ENCODE measurements at places on chromosomes 12 and 14. TPM values are rescaled to one million over a fixed set of nuclear protein-coding genes. Genes with fewer than 3 reads are reported as not detected.

The GZMB gene
- not detected for total RNA-seq

The RNASE7 gene
- 33.8 TPM for total RNA-seq

The GPR132 gene
- under 0.01 TPM for total RNA-seq

The CFL2 gene
- total RNA-seq, result 21.2 TPM

The SLC7A7 gene
- total RNA-seq, result 0.34 TPM

The PAPLN gene
- 3.1 TPM for total RNA-seq

The LRRIQ1 gene
- 1.4 TPM for total RNA-seq

The MMP19 gene
- 0.28 TPM for total RNA-seq

The BICDL1 gene
- 46.9 TPM for total RNA-seq

The PPFIA2 gene
- total RNA-seq, result not detected

The FANCM gene
- total RNA-seq, result 3.1 TPM

The C1S gene
- total RNA-seq, result 3.1 TPM

The CLEC4E gene
- total RNA-seq, result not detected

The PLEKHD1 gene
- 0.07 TPM for total RNA-seq

The MEG3 gene
- 41.4 TPM for total RNA-seq

The TSPAN9 gene
- 5.1 TPM for total RNA-seq

The TDP1 gene
- 19.5 TPM for total RNA-seq

The TSPAN31 gene
- total RNA-seq, result 93.6 TPM

The PMCH gene
- not detected for total RNA-seq
